ENCODE measurements at places on chromosomes 12 and 14. TPM values are rescaled to one million over a fixed set of nuclear protein-coding genes. Genes with fewer than 3 reads are reported as not detected.

ASPG gene
- total RNA-seq, result not detected

NYNRIN gene
- 42.7 TPM for total RNA-seq

RD3L gene
- not detected for total RNA-seq

GPR137C gene
- 0.58 TPM for total RNA-seq

INSM2 gene
- not detected for total RNA-seq
